ENCODE measurements at places on chromosomes 13 and 19. TPM values are rescaled to one million over a fixed set of nuclear protein-coding genes. Genes with fewer than 3 reads are reported as not detected.

DNA sequence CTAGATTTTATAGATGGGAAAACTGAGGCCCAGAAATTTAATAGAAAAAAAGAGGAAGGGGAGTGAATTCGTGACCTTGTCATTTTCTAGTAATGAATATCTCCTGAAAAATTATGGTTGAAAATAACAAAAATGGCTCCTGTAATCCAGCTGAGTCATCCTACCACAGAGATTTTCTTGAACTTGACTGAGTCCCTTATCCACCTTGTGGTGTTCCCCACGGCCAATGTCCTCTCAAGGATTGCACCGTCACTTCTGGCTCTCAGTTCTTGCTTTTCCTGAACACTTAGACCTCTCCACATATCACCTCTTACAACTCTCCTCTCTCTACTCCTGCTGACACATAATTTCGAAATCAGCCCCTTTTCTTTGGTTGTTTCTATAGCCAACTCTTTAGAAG lies 1.2 kb upstream of the KATNAL1 start:
- DNase-seq, result no peak

DNA sequence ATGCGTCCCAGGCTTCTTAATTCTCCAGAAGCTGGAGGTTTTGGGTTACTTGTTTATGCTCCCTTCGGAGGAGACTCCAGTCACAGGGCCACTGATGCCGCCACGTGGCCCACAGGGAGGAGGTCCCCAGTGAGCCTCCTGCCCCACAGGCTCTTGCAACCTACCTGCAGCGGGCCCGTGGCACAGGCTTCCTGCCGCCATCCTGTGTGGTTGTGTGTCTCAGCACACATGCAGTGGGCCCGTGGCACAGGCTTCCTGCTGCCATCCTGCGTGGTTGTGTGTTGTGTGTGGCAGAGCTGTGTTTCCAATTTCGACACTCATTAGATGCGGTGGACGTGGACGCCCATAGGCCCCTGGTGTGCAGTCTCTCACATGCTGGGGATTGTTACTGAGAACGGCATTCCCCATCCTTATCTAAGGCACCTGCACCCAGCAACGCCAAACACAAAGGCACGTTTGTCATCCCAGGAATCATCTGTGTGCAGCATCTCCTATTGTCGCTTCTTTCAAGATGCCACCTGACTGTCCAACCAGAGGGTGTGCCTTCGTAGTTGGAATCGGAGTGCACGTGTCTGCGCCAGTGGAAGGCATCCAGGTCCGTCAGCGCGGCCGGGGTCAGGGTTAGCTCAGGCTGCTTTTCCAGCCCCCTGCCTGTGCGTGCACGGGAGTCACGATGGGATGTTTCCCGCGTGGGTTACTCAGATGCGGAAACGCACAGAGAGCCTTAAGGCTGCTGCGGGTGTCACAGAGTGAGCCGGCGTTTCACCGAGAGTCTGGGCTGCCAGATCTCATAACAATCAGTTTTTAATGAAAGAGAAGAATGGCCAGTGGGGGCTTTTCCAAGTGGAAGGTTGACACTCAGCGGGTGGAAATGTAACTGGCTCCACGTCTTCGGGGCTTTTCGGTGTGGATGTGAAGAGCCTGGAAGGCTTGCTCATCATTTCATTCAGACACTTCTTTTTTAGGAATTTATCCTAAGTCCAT lies 119.8 kb downstream of the ATP11A start:
- DNase-seq, result no peak

GRCh38 chr19:30227661-30228112 lies 144.5 kb upstream of the ZNF536 start:
- peak; percentile 3 for DNase-seq

GRCh38 chr19:42370626-42371175 lies 19.4 kb downstream of the CNFN start:
- no peak for DNase-seq

GRCh38 chr13:52348983-52349780 lies 56.8 kb downstream of the THSD1 start:
- DNase-seq, result no peak

- DNase-seq, result no peak
These were observed 311.8 kb downstream of the SPRY2 start for GRCh38 chr13:80029170-80029569.

DNA sequence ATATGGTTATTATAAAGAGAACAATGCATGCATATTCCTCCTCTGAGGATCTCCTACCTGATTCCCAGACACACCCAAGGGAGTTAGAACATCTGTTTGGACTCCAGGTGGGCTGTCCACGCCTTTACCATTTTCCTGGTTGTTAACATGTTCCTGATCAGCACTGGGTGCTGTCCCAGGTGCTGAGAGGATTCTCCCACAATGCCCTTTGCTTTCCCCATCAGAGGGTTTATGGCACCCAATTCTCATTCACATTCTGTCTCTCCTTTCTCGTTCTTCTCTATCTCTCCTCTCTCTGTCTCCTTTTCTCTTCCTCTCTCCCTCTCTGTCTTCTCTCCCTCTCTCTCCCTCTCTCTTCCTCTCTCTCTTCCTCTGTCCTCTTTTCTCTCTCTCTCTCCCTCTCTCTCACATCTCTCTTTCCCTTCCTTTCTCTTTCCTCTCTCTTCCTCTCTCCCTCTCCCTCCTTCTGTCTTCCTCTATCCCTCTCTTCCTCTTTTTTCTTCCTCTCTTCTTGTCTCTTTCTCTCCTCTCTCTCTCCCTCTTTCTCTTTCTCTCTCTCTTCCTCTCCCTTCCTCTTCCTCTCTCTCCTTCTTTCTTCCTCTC lies 3.3 kb upstream of the RDH13 start:
- no peak for DNase-seq

GRCh38 chr13:97901716-97902115 lies 51.8 kb upstream of the IPO5 start:
- DNase-seq, result no peak

DNA sequence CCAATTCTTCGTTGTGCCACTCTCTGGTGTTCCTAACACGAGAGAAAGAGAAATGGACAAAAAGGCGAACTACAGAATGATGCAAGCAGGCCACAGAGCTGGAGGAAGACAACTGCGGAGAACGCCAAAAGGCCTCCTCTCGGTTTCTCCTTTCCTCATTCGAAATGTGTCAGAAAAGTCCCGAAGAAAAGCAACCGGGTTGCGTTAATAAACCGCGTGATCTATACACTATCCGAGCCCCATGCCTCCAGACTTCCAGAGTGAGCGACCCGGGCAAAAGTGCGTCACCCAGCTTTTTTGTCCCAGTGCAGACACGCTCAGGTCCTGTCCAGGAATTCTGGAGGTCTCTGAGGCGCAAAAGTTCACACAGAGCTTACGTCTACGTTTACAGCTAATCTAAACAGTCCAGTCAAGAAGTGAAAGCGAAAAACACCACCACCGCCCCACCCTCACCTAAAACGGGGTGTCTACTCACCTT lies 413 bp downstream of the N4BP2L2 start:
- no peak for DNase-seq

DNA sequence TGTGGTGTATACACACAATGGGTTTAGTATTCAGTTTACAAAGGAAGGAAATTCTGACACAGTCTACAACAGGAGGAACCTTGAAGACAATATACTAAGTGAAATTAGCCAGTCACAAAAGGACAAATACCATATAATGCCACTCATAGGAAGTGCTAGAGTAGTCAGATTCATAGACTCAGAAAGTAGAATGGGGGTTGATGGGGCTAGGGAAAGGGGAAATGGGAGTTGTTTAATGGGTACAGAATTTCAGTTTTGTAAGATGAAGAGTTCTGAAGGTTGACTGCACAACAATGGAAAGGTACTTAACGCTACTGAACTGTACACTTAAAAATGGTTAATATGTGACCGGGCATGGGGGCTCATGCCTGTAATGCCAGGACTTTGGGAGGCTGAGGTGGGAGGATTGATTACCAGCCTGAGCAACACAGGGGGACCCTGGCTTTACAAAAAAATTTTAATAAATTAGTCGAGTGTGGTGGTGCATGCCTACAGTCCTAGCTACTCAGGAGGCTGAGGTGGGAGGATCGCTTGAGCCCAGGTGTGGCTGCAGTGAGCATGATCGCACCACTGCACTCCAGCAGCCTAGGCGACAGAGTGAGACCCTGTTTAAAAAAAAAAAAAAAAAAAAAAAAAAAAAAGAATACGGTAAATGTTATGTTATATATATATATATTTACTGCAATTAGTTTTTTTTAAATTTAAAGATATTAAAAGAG lies 45.0 kb downstream of the SLC15A1 start:
- no peak for DNase-seq

- DNase-seq, result no peak
These were observed 4.8 kb downstream of the RUBCNL start for GRCh38 chr13:46382224-46382623.

DNA sequence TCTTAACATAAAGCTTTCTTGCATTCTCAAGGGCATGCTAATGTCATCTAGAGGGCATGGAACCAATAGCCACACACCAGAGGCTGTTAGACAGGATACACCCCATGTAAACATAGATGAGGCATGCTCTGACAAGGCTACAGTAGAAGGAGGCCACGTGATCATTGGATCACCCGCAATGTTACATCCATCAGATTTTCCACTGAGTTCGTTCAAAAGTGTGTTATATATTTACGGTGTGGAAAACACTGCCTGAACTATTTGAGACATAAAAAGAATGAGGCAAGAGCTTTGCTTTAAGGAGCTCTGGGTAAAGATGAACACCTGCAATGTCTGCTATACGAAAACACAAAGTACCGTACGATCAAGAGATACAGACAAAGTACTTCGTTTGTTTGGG lies 817.5 kb upstream of the SLC10A2 start:
- no peak for DNase-seq

- no peak for DNase-seq
These were observed 29.5 kb upstream of the RBM26 start for GRCh38 chr13:79435561-79435990.

DNA sequence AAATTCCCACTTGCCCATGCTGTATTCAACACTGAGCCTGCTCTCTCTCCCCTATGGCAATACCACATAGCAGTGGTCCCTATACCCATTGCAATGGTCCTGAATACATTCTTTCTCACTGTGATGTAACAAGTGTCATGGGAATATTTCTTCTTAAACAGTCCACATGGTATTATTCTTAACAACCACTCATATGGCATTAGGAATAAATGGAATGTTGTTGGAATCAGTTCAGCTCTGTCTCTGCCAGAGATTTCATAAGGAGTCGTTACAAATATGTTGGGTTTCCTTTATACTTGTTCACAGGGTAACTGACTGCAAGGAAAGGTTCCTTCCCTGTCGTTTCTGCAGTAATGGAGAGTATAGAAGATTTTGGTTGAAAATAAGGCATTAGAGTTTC lies 128.3 kb upstream of the SPATA13 start:
- DNase-seq, result no peak

GRCh38 chr19:3606690-3607289 lies at the start of gene TBXA2R:
Gene TBXA2R, minus strand, starts transcription at chr19:3606875. Its CDS starts 6,241 bp downstream, at chr19:3600634.
- DNase-seq, result peak; percentile 51

DNA sequence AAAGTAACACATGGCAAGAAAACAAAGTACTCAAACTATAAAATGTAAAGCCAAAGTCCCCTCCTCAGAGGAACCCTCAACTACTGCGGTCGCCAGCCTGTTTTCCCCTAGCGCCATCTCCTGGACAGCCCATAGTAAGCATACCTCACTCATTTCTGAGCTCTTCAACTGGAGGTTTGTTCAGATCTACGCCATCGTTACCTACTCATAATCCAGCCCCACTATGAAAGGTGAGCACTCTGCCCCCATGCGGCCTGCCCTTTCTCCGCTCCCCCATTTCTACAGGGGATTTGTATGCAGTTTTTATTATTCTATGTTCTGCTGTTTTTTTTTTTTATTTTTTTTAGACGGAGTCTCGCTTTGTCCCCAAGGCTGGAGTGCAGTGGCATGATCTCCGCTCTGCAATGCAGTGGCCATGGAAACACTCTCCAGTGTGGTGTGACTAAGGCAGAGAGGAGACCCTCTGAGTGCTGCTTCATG lies 26.2 kb downstream of the OPA3 start:
- peak; percentile 86 for DNase-seq

GRCh38 chr13:114142640-114143490 lies 10.4 kb upstream of the RASA3 start:
- DNase-seq, result peak; percentile 92

DNA sequence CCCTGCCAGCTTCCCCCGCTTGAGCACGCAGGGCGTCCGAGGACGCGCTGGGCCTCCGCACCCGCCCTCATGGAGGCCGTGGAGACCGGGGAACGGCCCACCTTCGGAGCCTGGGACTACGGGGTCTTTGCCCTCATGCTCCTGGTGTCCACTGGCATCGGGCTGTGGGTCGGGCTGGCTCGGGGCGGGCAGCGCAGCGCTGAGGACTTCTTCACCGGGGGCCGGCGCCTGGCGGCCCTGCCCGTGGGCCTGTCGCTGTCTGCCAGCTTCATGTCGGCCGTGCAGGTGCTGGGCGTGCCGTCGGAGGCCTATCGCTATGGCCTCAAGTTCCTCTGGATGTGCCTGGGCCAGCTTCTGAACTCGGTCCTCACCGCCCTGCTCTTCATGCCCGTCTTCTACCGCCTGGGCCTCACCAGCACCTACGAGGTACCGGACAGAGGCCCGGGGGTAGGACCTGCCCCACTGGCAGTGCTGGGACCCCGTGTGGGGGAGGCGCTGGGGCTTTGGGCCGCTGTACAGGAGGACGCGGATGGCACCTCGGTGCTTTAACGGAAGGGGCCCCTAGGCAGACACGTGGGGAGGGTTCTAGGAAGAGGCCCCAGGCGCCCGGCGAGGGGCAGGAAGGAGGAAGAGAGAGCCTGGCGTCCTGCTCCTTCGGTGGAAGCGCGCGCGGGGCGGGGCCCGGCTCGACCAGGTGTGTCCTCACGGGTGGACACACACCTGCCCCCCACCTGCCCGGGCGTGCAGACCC lies 681 bp downstream of the SLC5A5 start:
- no peak for DNase-seq

DNA sequence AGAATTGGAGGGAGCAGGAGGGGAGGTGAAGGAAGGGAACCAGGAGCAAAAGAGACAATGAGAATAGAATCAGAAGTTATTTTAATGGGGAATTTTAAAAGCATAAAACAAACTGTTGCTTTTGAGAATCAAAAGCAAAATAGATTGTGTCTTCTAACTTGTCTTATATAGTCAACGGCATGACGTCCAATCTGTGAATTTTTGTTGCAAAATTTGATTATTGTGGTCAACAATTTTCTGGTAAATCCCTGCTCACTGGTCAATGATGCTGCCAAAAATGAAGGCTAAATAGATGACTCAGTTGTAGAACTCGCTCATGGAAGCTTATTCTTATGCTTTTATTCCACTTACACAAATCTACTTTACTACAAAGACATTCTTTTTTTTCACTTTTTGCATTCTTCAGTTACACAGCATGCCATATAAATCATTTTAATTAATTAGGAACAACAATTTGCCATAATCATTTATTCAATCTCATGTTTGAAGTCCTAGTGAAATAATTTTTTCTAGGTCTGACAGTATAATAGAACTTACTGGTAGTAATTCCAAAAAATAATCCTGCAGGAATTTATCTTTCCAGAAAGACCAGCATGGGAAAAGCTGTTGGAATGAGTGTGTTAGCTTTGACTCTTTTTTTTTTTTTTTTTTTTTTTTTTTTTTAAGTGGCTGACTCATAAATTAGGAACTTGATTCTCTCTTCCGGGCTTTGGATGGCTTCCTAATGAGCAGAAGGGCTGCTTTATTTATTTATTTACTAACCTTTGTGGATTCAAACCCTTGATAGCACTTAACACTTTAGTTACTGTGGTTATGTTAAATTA lies 256.9 kb downstream of the SPRY2 start:
- no peak for DNase-seq

GRCh38 chr19:855566-856120 lies 3.5 kb downstream of the ELANE start:
- DNase-seq, result no peak

DIRAS1 gene
- polyA plus RNA-seq, result not detected

CRTC1 gene
- 2.0 TPM for polyA plus RNA-seq

SMIM24 gene
- polyA plus RNA-seq, result 0.57 TPM

VSTM1 gene
- polyA plus RNA-seq, result not detected

FXYD1 gene
- polyA plus RNA-seq, result 0.77 TPM

STOML3 gene
- not detected for polyA plus RNA-seq

OR4F17 gene
- not detected for polyA plus RNA-seq

PLPPR3 gene
- not detected for polyA plus RNA-seq

ZNF442 gene
- 1.7 TPM for polyA plus RNA-seq

CYP4F3 gene
- polyA plus RNA-seq, result not detected
